DMS79 treated with DMSO at 0.1 percent for 48 hours (cell line): ENCODE measurements at places on chromosomes 1 and 21.

GRCh38 chr1:150804671-150805070 lies 3.4 kb downstream of the CTSK start:
- DNase-seq, result no peak

DNA sequence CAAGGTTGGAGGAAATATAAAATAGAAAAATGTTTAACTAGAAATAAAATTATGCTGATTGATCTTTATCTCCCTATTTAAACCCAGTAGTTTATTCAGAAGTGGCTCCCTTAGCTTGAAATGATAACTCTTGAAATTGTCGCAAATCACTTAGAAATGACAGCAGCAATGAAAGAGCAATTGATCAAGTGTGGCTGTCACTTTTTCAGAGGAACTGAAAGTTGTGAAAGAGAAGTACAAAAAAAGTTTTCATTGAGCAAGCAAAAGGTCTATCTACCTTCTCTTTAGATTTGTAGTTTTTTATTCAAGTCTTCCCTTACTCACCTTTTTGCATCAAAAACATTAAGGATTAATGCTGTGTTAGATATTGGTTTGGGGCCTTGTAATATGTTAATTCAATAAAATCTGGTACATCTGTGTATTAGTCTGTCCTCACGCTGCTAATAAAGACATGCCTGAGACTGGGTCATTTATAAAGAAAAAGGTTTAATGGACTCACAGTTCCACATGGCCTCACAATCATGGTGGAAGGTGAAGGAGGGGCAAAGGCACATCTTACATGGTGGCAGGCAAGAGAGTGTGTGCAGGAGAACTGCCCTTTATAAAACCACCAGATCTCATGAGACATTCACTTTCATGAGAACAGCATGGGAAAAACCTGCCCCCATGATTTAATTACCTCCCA lies 48.3 kb downstream of the LRRC8C start:
- DNase-seq, result no peak

DNA sequence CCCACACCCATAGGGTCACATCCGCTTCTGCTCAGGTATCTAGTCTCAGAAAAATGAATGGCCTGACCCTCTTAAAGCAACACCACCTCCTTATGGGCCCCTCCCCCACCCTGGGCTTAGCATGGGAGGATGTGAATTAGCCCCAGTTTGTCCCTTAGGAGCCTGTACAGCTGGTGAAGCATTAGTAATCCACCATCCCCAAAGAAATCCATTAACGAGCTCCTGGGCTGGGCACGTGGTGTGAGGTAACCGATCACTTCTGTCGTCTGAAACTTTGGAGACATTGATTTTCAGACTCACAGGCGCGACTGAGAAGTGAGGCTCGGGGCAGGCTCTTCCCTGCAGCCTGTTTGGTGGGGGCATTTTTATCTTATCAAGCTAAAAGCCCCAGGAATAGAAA lies 10.5 kb downstream of the RASSF5 start:
- no peak for DNase-seq

DNA sequence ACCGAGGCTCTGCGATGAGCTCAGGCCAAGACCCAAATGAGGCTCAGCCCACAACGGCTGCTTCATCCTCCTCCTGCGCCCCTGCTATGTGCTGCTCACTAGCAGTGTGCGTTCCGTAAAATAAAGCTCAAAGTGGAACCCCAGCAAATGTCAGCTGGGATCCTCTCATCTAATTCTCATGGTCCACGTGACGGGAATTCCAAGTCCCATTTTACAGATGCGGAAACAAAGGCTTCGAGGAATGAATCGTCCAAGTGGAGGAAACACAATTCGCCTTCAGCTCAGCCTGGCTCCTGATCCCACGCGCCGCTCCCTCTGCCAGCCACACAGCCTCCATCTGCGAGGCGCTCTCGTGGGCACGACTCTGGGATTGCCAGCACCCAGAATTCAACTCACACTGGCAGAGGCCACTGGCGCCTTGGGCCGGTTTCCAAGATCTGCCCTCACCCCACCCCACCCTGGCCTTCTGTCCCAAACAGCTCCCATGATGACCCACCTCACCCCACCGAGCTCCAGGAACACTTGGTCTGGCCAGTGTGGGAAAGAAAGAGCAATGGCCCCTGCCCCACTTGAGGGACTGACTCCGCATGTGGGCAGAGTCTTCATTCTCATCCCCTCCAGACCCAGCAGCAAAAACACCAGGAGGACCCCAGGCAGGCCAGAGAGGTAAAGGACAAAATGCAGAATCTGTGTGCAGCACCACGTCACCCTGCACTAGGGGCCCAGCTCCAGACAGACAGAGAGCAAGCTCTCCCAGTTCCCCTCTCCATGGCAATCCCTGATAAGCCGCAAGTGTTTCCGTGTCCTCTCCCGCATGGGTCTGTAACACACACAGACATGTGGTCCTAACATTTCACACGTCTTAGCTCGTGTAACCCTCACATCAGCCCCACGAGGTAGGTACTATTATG lies 10.5 kb downstream of the CASZ1 start:
- DNase-seq, result no peak

- no peak for DNase-seq
These were observed 86.0 kb upstream of the TLR5 start for GRCh38 chr1:223228931-223229528.

DNA sequence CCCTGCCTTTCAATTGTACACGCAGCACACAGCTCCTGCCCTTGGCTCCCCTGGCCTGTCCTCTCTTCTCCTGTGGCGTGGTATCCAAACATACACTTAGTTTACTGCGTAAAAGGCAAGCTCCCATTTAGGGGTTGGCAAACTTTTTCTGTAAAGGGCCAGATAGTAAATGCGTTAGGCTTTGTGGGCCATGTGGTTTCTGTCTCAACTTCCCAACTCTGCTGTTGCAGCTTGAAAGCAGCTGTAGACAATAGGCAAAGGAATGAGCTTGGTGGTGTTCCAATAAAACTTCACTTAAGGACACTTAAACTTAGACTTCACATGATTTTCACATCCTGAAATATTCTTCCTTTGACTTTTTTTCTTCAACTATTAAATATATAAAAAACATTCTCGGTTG lies 63.3 kb downstream of the RHOU start:
- DNase-seq, result no peak

DNA sequence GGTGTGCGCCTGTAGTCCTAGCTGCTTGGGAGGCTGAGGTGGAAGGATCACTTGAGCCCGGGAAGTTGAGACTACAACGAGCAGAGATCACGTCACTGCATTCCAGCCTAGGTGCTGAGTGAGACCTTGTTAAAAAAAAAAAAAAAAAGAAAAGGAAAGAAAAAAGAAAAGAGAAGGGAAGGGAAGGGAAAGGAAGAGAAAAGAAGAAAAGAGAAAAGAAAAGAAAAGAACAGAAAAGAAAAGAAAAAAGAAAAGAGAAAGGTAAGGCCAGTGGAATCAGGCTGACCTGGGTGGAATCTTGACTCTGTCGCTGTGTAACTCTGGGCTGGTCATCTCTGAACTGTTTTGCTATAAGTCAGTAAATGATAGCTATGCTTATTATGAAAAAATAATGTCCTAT lies 33.7 kb upstream of the KIRREL1 start:
- DNase-seq, result no peak

DNA sequence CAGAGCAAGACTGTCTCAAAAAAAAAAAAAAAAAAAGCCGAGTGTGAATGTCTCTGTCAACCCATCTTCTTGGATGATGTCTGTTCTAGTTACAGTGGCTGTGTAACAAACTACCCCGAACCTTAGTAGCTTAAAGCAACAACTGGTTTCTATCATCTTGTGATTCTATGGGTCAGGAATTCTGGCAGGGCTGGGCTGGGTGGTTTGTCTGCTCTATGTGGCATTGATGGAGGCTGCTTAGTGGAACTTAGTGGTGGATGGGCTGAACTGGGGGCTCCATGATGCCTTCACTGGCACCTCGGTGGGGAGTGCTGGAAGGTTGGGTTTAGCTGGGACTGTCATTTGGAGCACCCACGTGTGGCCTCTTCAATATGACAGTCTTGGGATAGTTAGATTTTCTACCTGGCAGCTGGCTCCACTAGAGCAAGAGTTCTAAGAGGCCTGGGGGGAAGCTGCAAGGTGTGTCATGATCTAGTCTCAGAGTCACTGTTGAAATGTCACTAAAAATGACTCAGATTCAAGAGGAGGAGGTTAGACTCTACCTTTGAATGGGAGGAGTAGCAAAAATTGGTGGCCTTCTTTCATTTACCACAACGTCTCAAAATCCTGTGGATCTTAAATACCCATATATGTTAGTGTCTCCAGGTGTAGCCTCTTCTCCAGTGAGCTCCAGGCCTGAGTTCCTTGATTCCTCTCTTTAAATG lies 18.6 kb downstream of the ACOT11 start:
- no peak for DNase-seq

DNA sequence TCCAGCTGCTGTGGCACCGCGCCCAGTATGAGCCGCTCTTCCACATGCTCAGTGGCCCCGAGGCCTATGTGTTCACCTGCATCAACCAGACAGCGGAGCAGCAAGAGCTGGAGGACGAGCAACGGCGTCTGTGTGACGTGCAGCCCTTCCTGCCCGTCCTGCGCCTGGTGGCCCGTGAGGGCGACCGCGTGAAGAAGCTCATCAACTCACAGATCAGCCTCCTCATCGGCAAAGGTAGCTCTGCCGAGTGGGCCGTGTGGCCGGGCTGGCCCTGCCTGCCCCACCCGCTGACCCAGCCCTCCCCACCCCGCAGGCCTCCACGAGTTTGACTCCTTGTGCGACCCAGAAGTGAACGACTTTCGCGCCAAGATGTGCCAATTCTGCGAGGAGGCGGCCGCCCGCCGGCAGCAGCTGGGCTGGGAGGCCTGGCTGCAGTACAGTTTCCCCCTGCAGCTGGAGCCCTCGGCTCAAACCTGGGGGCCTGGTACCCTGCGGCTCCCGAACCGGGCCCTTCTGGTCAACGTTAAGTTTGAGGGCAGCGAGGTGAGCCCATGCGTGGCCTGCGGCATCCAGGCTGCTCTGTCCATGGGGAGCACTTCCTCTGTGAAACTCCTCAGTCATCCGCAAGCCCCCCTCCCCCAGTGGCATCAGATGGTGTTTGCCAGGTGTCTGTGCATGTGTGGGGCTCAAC lies 64.2 kb downstream of the PIK3CD start:
- no peak for DNase-seq

- no peak for DNase-seq
These were observed 21.3 kb upstream of the ATF3 start for GRCh38 chr1:212587016-212587887.

- no peak for DNase-seq
These were observed 368.5 kb upstream of the DPYD start for GRCh38 chr1:98289311-98289710.

GRCh38 chr1:245598524-245599305 lies 443.9 kb downstream of the KIF26B start:
- DNase-seq, result peak; percentile 29
